HCT116 (cell line): ENCODE measurements at places on chromosomes 6 and 20.
A peak's percentile ranks its signal among the peaks of the same experiment; 100 is the strongest.

DNA sequence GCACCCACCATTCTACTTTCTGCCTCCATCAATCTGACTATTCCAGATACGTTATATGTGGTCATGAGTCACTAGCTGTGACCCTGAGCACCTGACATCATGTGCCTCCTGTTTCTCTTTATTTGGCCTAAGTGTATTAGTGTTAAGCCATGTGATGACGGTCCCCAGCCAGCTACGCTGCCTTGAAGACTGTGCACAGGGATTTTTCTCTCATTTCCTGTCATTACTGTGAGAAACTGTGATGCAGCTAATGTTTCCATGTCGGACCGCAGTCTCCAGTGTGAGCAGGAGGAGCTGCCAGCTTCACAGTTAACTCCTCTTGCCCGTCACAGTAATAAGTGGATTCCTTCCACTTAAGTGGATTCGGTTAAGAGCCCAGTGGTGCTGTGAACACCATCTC is 9.9 kb upstream of the SPATS1 start:
- DNase-seq, result no peak

GRCh38 chr6:116370760-116371119 is at the start of gene DSE:
DSE (plus strand) TSS chr6:116370947; CDS start chr6:116399251, 28,304 bp downstream.
- DNase-seq, result no peak

DNA sequence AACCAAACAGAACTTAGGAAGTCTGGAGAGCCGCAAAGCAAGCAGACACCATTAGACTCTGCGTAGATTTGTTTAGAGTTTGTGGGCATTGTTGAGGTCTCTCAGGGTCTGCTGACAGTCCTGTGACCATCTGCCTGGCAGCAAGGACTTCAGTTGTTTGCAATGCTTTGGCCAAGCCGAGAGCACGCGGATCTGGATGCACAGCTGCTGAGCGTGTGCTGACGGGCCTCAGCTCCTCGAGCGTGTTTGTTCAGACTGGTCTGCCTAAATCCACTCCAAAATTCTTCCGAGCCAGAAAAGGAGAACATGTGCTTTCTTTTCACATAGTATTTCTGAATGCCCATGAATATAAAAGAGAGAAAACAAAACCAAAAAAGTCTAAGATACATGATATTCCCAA is 159.0 kb downstream of the ZNF217 start:
- DNase-seq, result no peak

DNA sequence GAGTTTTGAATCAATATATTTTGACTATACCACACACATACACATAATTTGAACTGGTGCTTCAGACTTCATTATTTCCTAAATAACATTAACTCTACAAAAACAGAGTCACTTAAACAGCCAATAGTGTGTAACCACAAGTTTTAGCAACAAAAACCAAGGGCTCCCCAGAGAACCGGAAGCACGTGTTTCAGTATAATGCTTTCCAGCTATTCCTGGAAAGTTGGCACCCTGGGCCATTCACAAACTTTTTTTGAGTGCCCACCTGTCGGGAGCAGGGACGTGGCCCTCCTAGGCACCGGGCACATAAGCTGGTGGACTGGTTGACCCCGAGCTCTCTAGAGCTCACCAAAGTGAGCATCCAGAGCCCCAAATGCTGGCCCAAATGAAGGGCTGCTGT is 1.9 kb upstream of the SLC35D3 start:
- no peak for DNase-seq

DNA sequence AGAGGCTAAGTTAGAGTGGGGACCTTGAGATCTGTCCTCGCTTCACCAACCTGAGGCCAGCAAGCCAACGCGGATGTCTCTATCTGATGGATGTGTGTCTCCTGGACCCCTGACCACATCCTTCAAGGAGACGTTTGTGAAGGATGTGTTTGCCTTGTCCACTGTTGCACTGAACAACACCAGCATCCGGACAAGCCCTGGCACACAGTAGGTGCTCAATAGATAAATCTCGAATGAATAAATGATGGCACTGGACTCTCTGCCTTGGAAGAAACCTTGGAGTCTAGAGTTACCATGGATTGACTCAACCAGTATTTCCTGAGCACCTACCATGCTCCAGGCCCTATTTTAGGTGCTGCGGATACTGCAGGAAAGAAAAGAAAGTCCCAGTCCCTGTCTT is 97.7 kb upstream of the PTPN1 start:
- DNase-seq, result no peak

DNA sequence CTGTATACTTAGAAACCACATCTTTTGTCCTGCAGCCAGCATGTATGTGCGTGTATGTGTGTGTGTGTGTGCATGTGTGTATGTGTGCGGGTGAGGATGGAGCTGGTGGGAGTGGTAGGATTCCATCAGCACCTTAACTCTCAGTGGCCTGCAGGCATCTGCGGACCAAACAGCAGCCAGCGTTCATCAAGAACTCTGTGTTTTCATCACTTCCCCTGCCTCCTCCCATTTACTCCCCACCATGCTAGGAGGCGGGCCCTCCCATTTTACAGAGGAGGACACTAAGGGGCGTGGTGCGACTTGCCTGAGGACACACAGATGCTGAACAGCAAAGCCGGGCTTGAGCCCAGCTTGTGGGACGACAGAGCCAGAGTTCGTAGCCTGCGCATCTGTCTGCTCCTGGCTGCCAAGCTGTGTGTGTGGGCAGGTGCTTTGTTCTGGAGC is 8.9 kb downstream of the VSTM2L start:
- no peak for DNase-seq

DNA sequence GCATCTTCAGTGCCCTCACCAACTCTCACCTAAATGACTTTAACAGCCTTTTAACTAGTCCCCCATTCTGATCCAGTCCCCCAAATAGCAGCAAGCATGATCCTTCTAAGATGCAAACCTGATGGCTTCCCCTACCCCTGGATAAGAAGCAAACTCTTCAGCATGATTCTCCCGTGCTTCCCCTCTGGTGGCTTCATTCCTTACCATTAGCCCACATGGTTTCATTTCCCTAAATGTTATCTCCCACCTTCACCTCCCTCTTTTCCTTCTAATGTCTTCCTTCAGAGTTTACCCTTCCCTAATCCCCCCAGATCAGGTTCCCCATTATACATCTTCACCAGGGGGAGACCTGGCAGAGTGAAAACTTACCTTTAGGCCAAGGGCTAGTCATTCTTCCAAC is 4.0 kb upstream of the RAB5IF start:
- DNase-seq, result no peak

GRCh38 chr6:72733045-72733444 is 111.2 kb downstream of the KCNQ5 start:
- DNase-seq, result no peak

- no peak for DNase-seq
These were observed 57.9 kb upstream of the AKAP12 start for GRCh38 chr6:151181706-151182363.

DNA sequence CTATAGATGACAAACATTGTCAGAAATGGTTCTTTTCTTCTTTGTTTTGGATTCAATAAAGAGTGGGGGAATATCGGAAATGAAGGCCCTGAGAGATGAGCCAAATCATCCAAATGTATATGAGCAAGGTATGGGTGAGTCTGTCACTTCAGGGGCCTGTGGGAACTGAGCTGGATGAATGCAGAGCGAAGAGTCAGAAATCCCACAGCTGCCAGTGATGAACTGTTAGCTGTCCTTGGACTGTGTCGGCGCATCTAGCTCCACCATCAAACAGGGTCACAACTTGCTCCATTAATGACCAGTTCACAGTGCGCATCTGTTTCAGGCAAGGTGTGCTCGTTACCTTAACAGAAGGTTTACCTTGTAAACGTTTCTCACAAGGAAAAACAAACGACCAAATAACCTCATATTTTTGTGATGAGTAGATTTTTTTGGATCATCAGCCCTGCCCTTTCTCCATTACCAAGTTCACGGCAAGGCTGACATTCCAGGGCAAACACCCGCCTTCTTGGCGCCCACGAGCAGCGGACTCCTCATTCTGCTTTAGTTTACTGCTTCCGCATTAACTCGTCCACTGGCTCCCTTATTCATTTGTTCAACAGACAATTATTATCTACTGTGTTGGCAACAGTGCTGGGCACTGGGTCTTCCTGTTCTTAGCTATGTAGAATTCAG is 15.0 kb upstream of the CCN6 start:
- DNase-seq, result no peak

DNA sequence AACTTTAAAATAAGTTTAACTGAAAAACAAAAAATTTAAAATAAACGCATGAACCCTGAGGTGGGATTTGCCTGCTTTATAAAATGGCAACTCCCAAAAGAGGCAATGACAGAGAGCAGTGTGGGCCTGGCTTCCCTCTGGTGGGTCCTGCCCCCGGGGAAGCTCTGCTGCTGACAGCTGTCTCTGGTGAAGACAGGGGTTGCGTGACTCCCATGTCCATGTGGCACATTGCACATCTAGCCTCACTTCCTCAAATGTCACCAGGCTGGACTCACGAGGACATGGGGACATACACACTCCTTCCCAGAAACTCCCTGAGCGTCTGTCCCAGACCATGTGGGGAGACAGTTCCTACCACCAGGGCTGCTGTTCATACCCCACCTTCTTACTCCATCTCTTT is 66.2 kb downstream of the ABHD12 start:
- no peak for DNase-seq

- DNase-seq, result no peak
These were observed 92.4 kb upstream of the CEP85L start for GRCh38 chr6:118743746-118744145.

DNA sequence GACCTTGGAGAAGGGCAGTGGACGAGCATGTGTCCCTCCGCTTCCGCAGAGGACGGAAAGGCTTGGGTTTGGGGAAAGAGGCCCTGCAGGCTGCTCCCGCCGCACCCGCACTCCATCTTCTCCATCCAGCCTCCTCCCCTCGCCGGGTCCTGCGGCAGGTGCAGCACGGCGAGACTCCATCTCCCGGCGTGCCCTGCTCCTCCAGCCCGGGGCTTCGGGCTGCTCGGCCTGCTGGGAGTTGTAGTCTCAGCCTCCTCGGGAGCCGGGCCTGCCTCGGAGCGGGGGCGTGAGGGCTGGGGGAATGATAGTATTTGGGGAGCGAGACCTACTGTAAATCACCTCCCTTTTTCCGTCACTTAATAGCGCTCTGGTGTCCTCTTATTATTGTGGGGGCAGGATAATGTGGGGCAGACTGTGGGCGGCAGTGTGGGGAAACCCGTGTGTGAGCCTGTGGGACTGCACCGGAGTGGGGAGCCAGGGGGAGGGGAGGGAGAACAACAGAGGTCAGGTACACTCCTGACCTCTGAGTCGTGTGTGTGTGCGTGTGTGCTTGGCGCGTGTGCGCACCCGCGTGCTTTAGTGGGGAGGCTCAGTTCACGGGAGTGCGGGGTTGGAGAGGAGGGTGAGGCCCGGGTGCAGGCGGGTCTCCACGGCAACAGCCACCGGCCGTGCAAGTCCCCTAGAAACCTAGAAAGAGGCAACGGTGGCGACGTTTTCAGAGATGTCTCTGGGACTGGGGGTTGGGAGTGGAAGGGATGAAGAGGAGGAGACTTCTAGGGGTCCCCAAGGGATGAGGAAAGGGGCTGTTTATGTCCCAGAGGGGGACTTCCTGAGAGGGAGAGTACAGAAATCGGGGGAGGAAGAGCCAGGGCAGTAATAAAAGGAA is 4.1 kb downstream of the TTBK1 start:
- peak; percentile 24 for DNase-seq

- no peak for DNase-seq
These were observed 42.9 kb downstream of the NHSL1 start for GRCh38 chr6:138456401-138456790.

GRCh38 chr6:168756009-168756634 is 315.1 kb downstream of the SMOC2 start:
- no peak for DNase-seq

- DNase-seq, result peak; percentile 93
These were observed at the start of gene ZNF337 for GRCh38 chr20:25696371-25697131. ZNF337 (minus strand) TSS chr20:25696853; CDS start chr20:25686417, 10,436 bp downstream.

DNA sequence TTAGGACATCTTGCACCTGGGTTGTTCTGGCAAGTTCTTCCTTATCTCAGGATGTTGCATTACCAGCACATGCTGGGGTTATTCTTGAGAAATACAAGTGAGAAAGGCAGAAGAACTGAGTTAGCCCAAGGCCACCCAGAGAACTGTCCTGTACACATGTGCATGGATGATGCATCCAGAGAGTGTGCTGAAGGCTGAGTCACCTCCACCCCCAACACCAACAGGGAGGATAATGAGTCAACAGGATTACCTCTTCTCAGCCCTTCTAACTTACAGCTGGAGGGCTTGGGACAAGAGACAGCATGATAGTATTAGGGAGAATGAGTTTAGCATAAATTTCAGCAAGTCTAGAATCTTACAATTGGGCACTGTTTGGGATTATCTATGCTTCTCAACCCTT is 8.5 kb downstream of the SCGN start:
- peak; percentile 56 for DNase-seq

GRCh38 chr6:43644940-43645612 is at the start of gene RSPH9:
RSPH9 (plus strand) TSS chr6:43645036; CDS start chr6:43645099, 63 bp downstream.
- DNase-seq, result no peak

GRCh38 chr6:3277851-3278416 is 19.2 kb downstream of the PSMG4 start:
- no peak for DNase-seq

DNA sequence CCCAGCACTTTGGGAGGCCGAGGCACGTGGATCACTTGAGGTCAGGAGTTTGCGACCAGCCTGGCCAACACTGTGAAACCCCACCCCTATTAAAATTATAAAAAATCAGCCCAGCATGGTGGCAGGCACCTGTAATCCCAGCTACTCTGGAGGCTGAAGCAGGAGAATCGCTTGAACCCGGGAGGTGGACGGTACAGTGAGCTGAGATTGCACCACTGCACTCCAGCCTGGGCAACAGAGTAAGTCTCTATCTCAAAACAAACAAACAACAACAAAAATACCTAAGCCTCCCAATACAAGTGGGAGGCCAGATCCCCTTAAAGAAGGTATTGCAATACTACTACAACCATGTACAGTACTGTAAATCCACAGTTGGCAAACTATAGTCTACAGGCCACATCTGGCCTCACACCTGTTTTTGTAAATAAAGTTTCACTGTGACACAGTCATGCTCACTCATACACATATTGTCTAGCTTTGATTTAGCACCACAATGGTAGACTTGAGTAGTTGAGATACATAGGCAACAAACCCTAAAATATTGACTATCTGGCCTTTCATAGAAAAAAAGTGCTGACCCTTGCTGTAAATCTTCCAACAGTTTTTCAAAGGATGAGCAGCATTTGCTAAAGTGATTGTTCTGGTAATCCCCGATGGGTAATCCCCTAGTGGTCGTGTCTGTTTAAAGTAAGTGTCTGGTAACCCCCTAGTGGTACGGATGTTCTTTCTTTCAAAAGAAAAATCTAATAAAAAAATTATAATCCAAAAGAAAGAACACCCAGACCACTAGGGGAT is 202.0 kb downstream of the RNGTT start:
- DNase-seq, result no peak

- DNase-seq, result no peak
These were observed 25.2 kb downstream of the TBPL1 start for GRCh38 chr6:133977983-133978895.

DNA sequence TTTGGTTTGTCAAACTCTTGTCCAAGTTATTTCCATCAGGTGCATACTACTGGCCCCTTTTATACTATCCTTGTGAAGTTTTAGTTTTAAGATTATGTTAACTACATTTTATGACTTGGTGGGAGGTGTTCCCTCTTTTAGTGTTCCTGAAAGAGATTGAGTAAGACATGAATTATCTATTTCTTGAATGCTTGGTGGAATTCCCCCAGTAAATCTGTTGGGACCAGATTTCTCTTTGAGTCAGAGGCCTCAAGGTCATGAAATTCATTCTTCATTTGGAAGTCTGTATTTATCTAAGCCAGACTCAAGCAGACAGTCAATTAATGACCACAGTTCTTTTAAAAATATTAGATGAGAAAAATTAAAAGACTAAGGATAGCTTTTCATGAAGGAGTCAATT is 81.3 kb downstream of the MOXD1 start:
- no peak for DNase-seq
